Upper lobe of right lung (tissue), 1 donor: ENCODE measurements at places on chromosomes 5 and 9.

DNA sequence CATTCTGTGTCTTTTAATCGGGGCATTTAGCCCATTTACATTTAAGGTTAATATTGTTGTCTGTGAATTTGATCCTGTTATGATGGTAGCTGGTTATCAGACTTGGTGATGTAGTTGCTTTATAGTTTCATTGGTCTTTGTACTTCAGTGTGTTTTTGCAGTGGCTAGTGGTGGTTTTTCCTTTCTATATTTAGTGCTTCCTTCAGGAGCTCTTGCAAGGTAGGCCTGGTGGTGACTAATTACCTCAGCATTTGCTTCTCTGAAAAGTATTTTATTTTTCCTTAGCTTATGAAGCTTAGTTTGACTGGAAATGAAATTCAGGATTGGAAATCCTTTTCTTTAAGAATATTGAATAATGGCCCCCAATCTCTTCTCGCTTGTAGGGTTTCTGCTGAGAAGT lies 156.9 kb downstream of the CNTLN start:
- no peak for DNase-seq

GRCh38 chr9:107214915-107215314 lies 68.2 kb upstream of the RAD23B start:
- DNase-seq = no peak

GRCh38 chr9:110543631-110544051 lies 35.9 kb downstream of the SVEP1 start:
- DNase-seq = no peak

- no peak for DNase-seq
These were observed 246.1 kb upstream of the TUT7 start for GRCh38 chr9:86600291-86600690.

DNA sequence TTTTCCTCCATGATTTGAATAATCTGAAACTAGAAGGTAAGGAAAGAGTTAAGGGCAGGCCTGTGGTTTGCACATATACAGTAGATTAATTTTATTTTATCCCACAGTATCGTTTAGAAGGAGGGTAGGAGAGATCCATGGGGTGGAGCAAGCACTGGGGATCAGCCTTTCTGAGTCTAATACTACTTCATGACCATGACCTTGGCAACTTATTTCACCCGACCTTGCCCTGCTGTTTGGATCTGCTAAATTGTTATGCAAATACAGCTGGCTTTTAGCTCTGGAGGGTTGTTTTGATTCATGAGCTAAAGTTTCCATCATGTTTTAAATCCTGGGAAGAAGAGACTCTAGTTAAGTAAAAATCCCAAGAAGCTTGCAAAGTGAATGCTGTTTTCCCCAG lies 864 bp upstream of the GRIN3A start:
- DNase-seq = no peak

- no peak for DNase-seq
These were observed 147.8 kb downstream of the MAST4 start for GRCh38 chr5:66744040-66744439.

- no peak for DNase-seq
These were observed 17.2 kb downstream of the RIC1 start for GRCh38 chr9:5646116-5646515.

- peak; percentile 87 for DNase-seq
These were observed at the start of gene PRDM9 for GRCh38 chr5:23507278-23507685. TSS of gene PRDM9 (plus strand) at chr5:23507609. CDS start at chr5:23509034, 1,425 bp downstream.

GRCh38 chr9:22211588-22212360 lies 202.7 kb upstream of the CDKN2B start:
- no peak for DNase-seq

DNA sequence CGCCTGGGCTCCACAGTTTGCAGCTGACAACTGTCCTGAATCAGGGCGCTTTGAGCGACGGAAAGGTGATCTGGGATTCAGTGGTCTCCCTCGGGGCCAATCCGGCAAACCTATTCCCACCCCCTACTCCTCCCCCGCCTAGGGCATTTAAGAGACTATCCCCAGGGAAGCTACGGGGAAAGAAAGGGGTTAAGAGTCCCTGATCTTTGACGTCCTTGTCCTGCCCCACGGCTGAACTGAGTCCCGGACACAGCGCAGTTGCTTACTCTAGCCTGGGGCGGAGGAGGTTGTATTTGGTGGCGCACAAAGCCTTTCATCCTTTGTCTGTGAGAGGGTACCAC lies 3.4 kb downstream of the RORB start:
- DNase-seq = no peak
